Stimulated activated CD4-positive, alpha-beta T cell treated with anti-CD3 and anti-CD28 coated beads, Interleukin-1b, Interleukin-23, amount 100 ng/mL, for 48 hours (primary cell): ENCODE measurements at places on chromosomes 7 and 10.

- peak; percentile 6 for DNase-seq
Measured at GRCh38 chr10:87659571-87660483, at the start of gene PAPSS2. Gene PAPSS2, plus strand, starts transcription at chr10:87659878. Its CDS starts 104 bp downstream, at chr10:87659982.

DNA sequence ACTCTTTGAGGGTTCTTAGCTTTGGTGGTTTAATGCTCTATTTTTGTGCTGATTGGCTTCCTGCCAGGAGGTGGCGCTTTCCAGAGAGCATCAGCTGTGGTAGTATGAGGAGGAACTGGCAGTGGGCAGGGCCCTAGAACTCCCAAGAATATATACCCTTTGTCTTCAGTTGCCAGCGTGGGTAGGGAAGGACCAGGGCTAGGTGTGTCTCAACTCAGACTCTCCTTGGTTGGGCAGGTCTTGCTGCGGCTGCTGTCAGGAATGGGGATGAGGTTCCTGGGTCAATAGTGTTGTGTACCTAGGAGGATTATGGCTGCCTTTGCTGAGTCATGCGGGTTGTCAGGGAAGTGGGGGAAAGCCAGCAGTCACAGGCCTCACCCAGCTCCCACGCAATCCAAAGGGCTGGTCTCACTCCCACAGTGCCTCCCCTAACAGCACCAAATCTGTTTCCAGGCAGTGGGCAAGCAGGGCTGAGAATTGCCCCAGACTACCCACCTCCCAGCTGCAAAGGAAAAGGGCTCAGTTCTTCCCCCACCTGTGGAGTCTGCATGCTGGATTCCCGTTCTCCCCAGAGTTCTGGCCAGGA lies 191.5 kb downstream of the PHTF2 start:
- peak; percentile 12 for DNase-seq

GRCh38 chr7:143285470-143285778 lies 666 bp downstream of the TMEM139 start:
- no peak for DNase-seq

- no peak for DNase-seq
Measured at GRCh38 chr10:22854935-22855421, 72.9 kb upstream of the ARMC3 start.

GRCh38 chr10:44206127-44206818 lies 178.6 kb downstream of the CXCL12 start:
- DNase-seq = no peak

- no peak for DNase-seq
Measured at GRCh38 chr10:45561952-45562351, 110.6 kb downstream of the ZFAND4 start.

DNA sequence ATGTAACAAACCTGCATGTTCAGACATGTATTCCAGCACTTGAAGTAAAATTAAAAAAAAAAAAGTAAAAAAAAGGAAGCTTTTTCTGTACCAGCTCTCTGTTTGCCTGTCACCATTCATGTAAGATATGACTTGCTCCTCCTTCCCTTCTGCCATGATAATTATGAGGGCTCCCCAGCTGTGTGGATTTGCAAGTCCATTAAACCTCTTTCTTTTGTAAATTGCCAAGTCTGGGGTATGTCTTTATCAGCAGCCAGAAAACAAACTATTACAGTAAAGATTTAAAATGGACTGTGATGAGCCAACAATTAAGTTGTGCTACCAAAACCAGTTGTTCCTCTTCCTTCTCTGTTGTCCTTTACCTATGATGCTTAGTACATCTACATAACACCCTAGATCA lies 619.6 kb downstream of the ARL4A start:
- no peak for DNase-seq

DNA sequence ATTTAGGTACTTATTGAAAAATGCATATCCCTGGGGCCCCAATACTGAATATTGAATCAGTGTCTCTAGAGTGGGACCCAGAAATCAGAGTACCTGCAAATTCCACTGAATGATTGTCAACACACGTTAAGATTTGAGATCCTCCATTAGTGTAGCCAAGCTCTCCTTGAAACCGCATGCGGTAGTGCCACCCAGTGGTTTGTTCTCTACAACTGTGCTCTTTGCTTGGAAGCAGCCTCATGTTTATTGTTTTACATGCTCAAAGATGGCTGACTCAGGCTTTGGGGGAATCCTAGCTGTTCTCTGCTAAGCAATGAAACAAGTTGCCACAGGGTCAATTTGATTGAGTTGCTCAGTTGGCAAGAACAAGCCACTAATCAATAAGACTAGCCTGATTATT lies 340.2 kb upstream of the CELF2 start:
- peak; percentile 56 for DNase-seq

- no peak for DNase-seq
Measured at GRCh38 chr10:114526126-114526503, 121.8 kb upstream of the AFAP1L2 start.

DNA sequence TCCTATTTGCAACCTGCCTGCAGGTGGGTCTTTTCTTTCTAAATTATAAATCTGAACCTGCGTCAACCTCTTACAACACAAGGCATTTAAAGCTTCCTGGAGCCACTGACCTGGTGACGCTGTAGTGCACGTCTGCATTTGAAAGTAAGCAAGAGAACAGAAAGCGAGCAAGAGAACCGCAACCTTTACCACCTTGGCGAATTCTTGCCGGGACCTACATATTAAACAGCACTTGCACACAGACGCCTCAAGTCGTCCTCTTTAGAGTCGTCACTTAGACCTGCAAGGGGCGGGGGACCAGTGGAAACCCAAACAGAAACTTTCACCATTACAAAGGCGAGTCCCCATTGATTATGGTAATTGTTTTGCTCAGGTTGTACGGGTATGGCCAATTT lies 9.5 kb downstream of the GLI3 start:
- peak; percentile 23 for DNase-seq

DNA sequence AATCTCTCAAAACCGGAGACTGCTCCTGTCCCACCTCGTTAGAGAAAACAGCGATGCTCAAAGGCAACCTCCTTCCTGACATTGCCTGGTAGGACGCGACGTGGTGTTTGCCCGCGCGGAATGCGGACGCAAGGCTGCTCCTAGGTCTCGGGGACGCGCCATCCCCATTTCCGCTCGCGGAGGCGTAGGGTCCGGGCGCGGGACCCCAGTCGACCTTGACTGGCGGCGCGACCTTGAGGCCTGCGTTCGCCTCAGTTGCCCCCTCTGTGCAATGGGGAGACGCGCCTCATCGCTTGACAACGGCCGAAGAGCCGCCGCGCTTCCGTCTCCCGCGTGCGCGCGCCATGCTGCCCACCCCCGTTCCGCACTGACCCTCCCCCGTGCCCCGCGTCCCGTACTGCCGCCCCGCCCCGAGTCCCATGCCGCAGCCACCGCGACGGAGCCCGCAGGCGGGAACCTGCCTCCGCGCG lies 412 bp upstream of the PPIA start:
- DNase-seq = no peak

- DNase-seq = no peak
Measured at GRCh38 chr10:127474501-127474900, 74.6 kb upstream of the NPS start.

GRCh38 chr10:11894381-11895107 lies 71.4 kb downstream of the PROSER2 start:
- DNase-seq = no peak

GRCh38 chr7:32119790-32120196 lies 49.6 kb upstream of the PDE1C start:
- no peak for DNase-seq

DNA sequence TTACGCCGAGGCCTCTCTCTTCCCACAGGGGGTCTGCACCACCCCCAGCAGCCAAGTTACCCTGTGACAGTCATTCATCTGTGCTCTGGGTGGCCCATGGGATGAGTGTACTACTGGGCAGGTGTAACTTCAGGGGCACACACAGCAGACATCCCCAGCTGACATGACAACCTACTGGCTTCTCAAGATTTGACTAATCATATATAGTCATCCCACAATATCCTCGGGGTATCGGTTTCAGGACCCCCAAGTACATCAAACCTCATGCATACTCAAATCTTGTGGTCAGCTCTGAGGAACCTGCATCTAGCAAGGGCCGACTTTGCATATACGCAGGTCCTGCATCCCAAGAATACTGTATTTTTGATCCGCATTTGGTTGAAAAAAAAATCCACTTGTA lies 336.9 kb upstream of the C7orf33 start:
- DNase-seq = no peak

DNA sequence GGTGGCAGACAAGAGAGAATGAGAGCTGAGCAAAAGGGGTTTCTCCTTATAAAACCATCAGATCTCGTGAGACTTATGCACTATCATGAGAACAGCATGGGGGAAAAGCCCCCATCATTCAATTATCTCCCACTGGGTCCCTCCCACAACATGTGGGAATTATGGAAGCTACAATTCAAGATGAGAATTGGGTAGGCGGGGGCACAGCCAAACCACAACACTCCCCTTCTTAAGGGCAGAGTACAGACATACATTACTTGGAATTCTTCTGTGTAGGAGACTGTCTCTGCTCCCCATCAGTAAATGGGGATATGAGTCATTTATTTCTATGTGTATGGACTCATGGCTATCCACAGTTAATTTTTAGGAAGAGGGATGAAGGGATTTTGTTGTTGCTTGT lies 31.2 kb downstream of the FAM171A1 start:
- no peak for DNase-seq

GRCh38 chr10:100025576-100025975 lies 15.8 kb upstream of the DNMBP start:
- no peak for DNase-seq

DNA sequence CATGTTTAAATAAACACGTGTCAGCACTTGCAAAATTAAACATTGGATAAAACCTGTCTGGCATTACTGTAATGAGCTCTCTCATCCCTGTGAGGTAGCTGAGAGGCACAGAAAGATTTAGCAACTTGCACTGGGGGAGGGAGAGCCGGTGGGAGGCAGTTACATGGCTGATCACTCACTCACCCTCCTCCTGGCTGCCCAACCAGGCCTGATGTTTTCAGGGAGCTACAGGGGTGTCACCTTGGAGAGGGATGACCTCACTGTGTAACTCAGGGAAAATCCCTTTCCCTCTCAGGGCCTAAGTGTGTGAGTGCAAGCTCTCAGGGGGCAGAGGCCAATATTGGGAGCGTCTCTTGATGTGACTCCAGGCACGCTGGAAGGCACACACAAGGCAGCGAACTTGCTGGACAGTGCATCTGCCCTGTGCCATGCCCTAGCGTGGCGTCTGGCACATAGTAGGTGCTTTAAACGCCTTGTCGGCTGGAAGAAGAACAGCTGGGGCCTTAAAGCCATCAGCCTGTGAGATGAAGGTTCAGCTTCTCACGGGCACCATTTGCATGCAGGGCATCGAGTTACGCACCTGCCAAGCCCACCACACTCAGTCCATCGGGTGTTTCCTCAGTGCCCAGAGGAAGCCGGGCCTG lies 51.1 kb downstream of the ELFN1 start:
- DNase-seq = no peak

- DNase-seq = no peak
Measured at GRCh38 chr10:34364253-34365037, 450.7 kb downstream of the PARD3 start.

- DNase-seq = no peak
Measured at GRCh38 chr10:10326116-10326515, 691.6 kb upstream of the CELF2 start.

GRCh38 chr7:3011211-3011852 lies 32.3 kb downstream of the CARD11 start:
- DNase-seq = no peak

DNA sequence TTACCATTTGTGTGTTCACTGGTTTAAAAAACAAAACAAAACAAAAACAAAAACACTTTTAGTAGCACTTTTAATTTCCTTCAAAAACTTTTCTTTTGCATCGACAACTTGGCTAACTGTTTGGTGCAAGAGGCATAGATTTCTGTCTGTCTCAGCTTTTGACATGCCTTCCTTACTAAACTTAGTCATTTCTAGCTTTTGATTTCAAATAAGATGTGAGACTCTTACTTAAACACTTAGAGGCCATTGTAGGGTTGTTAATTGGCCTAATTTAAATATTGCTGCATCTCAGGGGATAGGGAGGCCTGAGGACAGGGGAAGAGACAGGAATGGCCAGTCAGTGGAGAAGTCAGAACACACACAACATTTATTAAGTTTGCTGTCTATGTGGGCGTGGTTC lies 66.3 kb downstream of the AVL9 start:
- DNase-seq = no peak

DNA sequence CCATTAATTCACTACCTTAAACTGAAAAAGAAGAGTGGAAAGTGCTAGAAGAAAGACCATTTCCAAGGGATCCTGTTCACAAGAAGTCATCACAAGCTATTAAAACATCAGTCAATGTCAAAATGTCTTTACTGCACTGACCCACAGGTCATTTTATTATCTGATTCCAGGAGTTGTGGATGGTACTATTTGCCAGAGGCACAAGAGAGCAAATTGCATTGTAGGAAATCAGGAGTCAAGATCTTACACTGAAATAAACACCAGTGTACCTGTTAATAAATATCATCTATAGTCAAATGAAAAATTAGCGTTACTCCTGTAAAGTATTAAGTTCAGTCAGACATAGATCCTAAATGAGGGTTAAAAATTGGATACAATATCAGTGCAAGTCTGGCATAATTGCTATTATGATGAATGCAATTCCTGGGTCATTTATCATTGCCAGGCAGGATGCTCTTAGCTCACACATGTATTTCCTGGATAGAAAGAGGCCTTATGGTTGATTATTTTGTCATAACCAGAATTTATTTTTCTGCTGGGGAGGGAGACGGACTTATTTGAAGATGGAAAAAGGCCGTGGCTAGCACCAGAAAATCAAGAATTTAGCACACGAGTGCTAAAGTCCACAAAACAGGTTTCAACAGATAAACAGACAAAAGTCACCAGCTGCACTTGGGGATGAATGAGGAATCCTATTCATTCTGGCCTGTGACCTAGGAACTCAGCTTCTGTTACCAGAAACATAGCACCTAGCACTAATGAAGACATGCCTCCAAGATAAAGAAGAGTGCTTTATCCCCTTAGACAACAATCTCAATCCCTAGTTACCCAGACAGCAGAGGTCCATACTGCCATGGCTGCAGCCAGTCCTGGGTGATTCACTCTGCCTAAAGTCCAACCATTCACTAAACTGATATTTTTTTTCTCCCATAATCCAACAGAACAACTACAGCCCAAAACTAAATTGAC lies 683.1 kb upstream of the POM121L12 start:
- no peak for DNase-seq

DNA sequence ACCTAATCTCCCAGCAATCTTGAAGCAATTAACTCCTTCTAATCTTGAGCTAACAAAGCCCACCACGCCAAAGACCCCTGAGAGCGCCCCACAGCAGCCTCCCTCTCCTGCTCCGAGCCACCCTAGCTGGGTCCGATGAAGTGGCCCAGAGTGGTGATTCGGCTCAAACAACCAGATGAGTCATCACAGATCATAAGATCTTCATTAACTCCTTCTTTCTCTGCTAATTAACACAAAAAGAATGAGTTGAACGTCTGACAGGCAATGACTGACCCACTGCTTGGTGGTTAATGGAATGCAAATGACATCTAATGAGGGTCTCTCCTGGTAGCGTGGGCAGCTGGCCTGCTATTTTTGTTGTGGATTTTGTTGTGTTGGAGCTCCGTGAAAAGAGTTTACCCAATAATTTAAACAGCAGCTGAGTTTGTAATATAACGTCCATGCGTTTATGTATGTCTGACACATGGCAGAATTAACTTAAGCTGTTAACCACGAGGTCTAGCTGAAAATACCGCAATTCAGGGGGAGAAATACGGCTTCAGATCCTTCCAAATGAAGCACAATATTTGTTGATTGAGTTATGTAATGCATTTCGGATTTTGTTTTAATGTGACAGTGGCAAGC lies 161.4 kb downstream of the RAB11FIP2 start:
- no peak for DNase-seq

- DNase-seq = no peak
Measured at GRCh38 chr10:48900371-48900801, 39.3 kb downstream of the LRRC18 start.
